ENCODE measurements at places on chromosomes 13 and 19.
A peak's percentile ranks its signal among the peaks of the same experiment; 100 is the strongest.

DNA sequence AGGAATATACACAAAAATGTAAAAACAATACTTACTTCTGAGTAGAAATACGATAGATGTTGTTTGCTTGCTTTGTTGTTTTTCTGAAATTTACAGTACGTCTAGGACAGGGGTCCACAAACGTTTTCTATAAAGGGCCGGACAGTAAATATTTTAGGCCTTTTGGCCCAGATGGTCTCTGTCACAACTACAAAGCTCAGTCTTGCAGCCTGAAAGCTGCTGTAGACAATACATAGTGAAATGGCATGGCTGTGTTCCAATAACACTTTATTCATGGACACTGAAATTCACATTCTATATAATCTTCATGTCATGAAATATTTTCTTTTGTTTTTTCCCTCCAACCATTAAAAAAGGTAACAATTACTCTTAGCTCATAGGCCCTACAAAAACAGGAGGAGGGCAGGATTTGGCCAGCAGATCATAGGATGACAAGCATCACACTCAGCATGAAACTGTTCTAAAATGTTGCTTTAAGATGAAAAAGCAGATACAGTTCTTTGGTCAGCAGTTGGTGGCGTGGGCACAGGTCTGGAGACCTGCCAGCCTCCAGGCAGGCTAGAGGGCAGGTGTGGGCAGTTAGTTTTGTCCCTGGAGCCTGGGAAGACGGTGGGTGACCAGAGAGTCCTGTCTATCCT is at the start of gene EDDM13:
Gene EDDM13, plus strand, starts transcription at position 588 of the 638 bp plus-strand sequence. CDS start 87 bp downstream, outside the sequence.
- no peak for DNase-seq

DNA sequence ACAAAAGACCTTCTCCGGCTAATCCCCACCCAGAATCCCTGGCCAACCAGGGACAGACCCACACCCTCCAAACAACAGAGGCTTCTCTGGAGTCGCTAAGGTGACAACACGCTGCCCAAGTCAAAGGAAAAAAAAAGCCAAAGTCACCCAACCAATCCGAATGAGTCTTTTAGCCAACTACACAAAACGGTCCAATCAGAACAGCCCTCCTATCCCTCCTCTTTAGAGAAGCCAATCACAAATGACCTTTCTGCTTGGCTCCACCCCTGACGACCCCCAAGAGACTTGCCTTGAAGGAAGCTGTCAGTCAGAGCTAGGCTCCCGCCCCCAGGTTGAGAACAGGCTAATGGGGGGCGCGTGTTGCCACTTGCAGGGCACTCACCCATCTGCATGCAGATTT is 6.6 kb upstream of the FBXW9 start:
- no peak for DNase-seq

DNA sequence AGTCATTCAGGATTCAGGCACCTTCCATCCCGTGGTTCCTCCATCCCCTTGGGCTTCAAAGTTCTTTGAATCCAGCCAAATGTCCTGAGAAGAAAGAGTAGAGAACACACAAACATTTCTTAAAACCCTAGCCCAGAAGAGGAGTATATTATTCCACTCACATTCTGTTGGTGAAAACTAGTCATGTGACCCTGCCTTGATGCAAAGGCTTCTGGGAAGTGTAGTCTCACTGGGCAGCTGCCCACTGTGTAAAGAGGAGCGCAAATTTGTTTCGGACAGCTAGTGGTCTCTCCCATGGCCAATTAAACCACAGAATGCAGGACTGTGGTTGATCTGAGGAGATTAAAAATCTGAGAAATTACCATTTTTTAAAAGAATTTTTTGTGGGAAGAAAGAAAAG is 304.4 kb downstream of the SUCLA2 start:
- DNase-seq: no peak

- no peak for DNase-seq
Observed at GRCh38 chr19:2750808-2751437, 11.1 kb upstream of the SLC39A3 start.

DNA sequence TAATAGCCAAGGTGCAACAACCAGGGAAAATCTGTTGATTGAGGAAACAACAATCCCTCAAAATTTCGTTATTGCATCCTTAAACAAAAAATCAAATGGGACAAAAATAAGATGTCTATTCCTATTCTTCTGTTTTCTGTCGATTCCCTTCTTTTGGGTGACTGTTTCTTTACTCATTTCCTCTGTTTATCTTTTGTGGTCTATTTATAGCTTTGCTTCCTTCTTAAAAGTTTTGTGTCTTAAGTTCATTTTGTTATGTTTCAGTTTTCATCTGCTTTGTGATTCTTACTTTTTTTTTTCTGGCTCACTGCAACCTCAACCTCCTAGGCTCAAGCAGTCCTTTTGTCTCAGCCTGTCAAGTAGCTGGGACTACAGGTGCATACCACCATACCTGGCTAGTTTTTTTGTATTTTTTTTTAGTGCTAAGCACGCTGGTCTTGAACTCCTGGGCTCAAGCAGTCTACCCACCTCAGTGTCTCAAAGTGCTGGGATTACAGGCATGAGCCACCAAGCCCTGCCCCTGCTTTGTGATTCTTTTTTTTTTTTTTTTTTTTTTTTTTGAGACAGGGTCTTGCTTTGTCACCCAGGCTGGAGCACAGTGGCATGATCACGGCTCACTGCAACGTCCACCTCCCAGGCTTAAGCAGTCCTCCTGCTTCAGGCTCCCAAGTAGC is 10.4 kb downstream of the ZNF146 start:
- peak; percentile 28 for DNase-seq

DNA sequence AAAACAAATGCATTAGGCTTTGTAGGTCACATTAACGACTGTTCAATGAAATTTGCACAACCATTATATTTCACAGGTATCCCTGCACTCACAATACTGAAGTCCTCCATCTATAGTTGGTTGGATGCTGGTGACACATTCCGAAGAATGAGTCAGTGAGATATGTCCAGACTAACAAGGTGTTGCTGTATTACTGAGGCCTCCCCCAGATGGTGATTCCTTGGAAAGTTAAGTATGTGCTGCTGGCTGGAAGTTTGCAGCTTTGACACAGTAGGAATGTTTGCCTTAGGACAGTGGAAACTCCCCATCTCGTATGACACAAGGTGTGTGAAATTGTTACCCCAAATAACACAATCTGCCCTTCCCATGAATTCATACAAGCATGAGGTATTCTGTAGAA is 46.6 kb downstream of the FGF14 start:
- DNase-seq: no peak

- no peak for DNase-seq
Observed at GRCh38 chr19:19096641-19097627, 33.1 kb downstream of the SLC25A42 start.

- no peak for DNase-seq
Observed at GRCh38 chr13:25752957-25753551, 298.8 kb downstream of the SHISA2 start.

- no peak for DNase-seq
Observed at GRCh38 chr19:2588081-2588777, 112.3 kb downstream of the GADD45B start.

DNA sequence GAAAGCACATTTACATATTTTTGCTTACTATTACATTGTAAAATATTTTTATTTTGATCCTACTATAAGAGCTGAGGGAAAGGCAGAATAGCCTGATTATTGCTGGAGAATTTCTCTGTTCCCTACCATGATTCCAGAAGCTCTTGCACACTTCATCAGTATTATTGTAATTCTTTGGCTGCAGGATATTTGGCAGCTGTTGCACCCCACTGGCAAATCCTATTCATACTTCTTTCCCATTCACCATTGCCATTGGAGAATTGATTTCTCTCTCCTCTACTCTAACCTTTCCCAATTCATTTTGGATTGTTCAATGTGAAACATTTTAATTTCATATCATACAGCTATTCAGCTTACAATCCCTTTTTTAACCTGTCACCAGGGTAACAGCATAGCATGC is 238.0 kb downstream of the GGACT start:
- DNase-seq: no peak

- DNase-seq: no peak
Observed at GRCh38 chr19:29629836-29630534, 23.9 kb downstream of the POP4 start.

GRCh38 chr19:7916103-7916954 is 1.7 kb downstream of the TGFBR3L start:
- no peak for DNase-seq

GRCh38 chr19:33375837-33376159 is 2.3 kb downstream of the CEBPG start:
- no peak for DNase-seq

DNA sequence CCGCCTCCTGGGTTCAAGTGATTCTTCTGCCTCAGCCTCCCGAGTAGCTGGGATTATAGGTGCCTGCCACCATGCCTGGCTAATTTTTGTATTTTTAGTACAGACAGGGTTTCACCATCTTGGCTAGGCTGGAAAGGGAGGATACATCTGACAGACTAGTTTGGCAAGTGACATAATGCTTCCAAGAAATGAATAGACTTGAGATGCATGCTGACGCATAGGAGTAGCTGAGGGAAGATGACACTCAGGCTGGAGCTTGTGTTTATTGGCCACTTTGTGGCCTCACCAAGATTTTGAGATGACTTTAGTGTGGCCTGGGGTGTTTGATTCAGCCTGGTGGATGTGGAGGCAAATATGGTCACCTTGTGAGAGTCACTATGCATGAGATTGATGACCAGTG is 4.0 kb downstream of the ZNF586 start:
- no peak for DNase-seq

- no peak for DNase-seq
Observed at GRCh38 chr13:21365574-21365973, 93.5 kb downstream of the ZDHHC20 start.

- DNase-seq: no peak
Observed at GRCh38 chr13:110503037-110503901, 58.3 kb downstream of the RAB20 start.

DNA sequence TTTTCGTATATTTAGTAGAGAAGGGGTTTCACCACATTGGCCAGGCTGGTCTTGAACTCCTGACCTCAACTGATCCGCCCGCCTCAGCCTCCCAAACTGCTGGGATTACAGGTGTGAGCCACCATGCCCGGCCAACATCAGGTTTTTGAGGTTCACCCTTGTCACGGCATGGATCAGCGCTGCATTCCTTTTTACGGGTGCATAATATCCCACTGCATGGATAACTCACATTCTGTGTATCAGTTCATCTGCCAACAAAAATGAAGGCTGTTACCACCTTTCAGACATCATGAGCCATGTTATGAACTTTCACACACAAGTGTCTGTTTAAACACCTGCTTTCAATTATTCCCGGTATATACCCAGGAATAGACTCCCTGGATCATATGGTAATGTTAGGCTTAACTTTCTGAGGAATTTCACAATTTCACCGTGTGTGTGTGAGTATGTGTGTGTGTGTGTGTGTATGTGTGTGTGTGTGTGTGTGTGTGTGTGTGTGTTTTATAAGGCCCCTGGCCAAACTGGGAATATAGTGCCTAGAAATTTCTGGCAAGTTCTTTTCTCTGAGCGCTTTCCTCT is 52.2 kb downstream of the AP1M1 start:
- DNase-seq: no peak

GRCh38 chr19:12137221-12137940 is 2.8 kb downstream of the ZNF20 start:
- DNase-seq: no peak

- DNase-seq: no peak
Observed at GRCh38 chr19:13610039-13610691, 103.9 kb upstream of the CACNA1A start.

- DNase-seq: no peak
Observed at GRCh38 chr19:51531349-51532315, at the start of gene SIGLEC6. SIGLEC6 (minus strand) TSS chr19:51531670; CDS start chr19:51531648, 22 bp downstream.

DNA sequence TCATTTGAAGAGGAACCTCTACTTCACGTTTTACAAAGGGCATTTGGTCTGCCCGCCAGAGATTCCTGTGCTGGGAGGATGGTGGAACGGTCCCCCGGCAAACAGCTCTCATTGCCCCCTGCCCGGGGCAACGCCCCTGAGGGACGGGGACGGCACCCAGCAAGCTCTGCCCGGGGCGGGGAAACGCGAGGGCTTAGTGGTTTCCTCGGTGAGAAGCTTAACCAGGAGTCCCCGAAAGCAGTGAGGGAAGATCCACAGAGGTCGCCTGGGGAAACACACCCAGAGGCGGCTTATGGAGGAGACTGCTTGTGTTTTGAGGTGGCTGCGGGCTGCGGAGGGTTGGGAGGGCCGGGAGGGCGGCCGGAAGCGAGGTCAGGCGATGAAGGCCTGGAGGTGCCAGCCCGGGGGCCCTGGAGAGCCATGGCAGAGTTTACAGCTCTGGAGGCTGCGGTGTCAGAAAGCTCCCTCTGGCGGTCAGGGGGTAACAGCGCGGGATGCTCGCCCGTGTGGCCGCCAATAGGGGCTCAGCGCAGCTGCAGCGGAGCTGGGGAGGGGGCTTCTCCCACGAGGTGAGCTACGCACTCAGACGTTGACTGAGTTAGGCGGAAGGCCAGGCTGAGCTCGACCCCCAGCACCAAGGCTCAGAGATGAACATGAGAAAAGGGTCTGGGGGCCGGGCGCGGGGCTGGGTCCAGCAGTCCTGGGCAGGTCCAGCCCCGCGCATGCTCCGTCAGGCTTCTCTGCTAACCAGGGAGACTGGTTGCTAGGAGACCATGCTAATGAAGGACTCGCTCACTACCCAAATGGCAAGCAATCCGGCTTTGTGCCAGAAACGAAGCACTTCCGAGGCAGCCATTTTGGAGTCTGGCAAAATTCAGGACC is 652 bp upstream of the TPGS1 start:
- peak; percentile 100 for DNase-seq

DNA sequence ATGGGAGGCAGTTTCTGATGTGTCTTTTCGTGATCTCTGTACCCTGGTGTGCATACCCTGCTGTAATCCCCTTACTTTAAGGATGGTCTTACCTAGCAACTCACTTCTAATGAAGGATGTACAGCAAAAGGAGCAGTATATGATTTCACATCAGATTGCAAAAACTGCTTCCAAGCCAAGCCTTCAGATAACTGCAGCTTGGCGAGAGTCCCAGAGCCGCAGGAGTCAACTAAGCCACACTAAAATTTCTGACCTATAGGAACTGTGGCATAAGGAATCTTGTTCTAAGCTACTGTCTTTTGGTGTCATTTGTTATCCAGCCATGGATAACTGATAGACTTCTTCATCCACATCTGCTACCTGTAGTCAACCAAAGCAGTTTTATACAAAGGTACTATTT is 496.7 kb downstream of the GPC6 start:
- no peak for DNase-seq

GRCh38 chr19:40604647-40605215 is 3.6 kb downstream of the LTBP4 start:
- no peak for DNase-seq

- DNase-seq: no peak
Observed at GRCh38 chr19:9836021-9836420, 903 bp downstream of the PIN1 start.

GRCh38 chr13:26978081-26978860 is 193.3 kb downstream of the USP12 start:
- DNase-seq: no peak
